ENCODE measurements at places on chromosomes 11 and 22.

GRCh38 chr22:34294986-34295385, 374.7 kb upstream of the LARGE1 start:
- DNase-seq, result no peak

DNA sequence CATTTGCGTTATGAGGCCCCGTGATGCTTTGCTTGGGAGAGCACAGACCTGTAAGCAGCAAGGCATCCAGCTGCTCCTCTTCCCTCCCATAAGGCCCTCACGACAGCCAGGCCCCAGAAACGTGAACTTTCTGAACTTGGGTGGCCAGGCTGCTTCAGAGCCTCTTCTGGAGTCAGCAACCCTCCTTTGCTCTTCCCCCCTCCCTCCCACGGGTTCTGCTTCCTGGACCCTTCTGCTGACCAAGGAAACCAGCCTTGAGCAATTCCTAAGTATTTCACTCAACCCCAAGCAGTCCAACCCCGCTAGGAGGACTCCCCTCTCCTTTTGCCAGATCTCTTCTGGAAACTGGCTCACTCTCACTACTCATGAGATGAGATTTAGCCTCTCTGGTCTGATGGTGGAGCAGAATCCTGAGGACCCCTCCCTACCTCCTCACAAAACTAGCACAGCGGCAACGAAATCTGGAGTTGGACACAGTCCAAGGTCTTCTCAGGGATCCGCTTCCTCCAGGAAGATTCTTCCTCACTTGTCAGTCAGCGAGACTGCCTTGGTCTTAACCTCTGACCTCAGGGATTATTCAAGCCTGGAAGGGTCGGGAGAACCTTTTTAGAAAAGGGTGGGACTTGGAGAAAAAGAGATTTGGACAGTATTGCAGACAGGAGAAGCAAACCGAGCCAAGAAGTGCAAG, 86.2 kb downstream of the UBASH3B start:
- DNase-seq, result no peak

DNA sequence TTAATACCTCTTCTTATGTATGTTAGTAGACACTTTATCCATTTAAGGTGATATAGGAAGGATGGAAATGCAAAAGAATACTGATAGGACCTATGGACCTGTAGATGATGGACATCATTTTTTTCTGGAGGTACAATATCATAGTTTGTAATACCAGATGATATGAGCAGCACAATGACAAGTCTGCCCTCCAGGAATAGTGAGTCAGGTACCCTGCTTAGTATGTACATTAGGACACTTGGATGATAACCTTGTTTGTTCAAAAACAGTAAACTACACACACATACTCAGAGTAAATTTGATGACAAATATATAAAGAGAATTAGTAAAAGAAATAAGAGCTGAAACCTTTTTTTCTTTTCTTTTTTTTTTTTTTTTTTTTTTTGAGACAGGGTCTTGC, 58.7 kb upstream of the B3GNT6 start:
- DNase-seq, result no peak

DNA sequence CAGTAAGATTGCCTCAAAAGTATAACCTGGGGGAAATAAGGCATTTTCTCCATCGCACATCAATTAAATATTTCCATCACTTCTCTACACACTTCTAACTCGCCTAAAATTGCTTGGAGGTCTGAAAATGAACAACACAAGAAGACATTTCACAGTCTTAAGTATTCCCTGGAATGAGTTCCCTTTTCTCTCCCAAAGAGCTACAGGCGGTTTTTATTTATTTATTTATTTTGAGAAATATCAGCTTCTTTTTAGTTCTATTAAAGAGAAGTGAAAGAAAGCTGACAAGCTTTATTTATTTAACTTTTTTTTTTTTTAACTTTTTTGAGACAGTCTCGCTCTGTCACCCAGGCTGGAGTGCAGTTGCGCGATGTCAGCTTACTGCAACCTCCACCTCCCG, 11.5 kb upstream of the PARVB start:
- DNase-seq, result no peak

DNA sequence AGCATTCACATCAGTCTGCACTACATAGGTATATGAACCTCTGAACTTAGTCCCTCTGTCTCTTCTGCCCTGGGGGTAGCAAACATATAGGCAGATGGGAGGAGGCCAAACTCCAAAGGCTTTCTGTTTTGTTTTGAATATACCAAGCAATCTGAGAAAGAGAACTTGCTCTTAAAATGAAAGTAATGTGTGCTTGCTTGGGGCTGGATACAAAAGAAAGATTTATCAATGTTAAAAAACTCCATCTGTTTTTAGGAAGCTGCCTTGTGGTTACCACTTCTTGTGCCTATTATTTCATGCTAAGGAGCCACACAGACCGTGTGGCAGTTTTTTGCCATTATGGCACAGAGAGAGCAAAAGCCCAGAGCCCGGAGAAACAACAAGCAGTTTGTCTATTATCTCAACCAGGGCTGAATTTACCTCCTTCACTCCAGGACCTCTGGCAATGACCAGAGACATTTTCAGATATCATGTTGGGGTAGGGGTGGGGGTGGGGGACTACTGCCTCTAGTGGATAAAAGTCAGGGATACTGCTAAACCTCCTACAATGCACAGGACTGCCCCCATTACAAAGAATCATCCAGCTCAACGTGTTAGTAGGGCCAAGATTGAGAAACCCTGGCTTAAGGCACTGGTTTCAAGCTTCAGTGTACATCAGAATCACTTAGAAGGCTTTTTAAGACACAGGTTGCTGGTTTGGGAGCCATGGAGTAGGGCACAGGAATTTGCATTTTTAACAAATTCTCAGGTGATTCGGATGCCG, 124.2 kb downstream of the APIP start:
- no peak for DNase-seq

DNA sequence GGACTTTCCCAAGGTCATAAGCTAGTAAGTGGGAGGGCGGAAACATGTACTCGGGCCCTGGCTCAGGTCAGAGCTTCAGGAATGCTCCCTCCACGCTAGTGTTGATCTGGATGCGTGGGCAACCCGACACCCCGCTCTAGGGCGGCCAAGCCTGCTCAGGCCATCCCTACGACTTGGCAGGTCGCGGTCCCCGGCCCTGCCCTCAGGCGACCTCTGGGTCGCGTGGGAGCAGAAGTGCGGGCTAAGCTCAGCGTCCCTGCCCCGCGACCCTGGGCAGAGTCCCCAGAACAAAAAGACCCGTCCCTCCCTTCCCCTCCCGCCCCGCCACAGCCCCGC, 781 bp upstream of the TEF start:
- no peak for DNase-seq

- DNase-seq, result no peak
Measured at GRCh38 chr11:720642-721246, 14.7 kb downstream of the EPS8L2 start.

DNA sequence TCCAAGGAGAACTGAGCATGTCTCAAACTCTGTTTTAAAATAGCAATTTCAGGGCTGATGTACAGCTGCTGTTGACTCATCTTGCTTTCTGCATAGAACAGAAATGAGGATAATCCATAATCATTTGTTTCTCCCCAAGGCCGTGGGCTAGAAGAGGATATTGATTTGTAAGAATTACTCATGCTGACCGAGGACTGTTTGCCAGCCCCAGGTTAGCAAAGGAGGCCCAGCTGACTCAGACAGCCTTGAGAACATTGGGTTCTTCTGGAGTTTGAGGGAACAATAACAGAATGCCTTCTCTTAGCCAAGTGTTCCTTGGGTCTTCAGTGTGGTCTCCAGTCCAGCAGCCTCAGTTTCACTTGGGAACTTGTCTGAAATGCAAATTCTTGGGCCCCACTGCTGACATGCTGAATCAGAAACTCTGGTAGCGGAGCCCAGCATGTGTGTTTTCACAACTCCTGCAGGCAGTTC, 92.0 kb downstream of the ZC3H12C start:
- no peak for DNase-seq

DNA sequence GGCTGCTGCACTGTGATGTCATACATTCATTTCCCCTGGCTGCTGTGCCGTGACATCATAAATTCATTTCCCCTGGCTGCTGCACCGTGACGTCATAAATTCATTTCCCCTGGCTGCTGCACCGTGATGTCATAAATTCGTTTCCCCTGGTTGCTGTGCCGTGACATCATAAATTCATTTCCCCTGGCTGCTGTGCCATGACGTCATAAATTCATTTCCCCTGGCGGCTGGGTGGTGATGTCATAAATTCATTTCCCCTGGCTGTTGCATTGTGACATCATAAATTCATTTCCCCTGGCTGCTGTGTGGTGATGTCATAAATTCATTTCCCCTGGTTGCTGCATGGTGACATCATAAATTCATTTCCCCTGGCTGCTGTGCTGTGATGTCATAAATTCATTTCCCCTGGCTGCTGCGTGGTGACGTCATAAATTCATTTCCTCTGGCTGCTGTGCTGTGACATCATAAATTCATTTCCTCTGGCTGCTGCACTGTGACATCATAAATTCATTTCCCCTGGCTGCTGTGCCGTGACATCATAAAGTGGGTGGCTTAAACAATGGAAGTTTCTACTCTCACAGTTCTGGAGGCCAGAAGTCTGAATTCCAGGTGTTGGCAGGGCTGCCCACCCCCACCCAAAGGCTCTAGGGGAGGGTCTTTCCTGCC, 301.1 kb downstream of the SHANK2 start:
- no peak for DNase-seq

- no peak for DNase-seq
Measured at GRCh38 chr11:3132271-3132781, 32.8 kb downstream of the OSBPL5 start.

DNA sequence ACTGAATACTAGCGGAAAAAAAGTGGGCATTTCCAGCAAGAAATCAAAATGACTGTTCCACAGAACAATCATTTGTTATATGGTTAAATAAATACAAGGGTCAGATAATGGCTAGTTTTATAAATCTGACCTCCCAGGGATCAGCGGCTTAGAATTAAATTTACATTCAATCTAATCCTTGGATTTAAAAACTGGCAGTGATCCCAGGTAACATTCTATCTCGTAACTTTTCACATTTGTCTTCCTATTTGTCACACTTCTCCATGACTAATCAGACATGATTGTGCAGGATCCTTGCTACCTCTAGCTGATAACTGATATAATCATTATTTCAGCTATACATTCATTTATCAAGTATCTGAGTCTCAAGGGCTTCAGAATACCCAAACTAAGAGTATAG, 2.9 kb upstream of the MMP3 start:
- no peak for DNase-seq

GRCh38 chr11:134665571-134666270, 253.7 kb upstream of the B3GAT1 start:
- no peak for DNase-seq

GRCh38 chr11:10441091-10441490, 14.0 kb upstream of the AMPD3 start:
- no peak for DNase-seq

DNA sequence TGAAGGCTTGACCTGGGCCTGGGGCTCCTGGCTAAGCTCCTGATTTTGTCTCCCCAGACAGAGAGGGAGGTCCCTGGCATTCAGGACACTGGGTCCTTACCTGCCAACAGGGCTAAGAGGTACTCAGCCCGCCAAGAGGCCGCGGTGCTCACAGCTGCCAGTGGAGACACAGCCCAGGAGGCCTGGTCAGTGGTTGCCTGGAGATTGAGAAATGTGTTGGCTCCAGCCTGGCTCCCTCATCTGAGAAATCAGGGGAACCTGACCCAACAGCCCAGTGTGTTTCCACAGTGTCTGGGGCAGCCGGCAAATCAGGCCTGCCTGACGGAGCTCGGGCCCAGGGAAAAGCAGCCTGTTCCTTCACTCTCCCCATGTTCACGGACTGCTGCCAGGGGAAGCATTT, 79.4 kb upstream of the NAV2 start:
- no peak for DNase-seq

DNA sequence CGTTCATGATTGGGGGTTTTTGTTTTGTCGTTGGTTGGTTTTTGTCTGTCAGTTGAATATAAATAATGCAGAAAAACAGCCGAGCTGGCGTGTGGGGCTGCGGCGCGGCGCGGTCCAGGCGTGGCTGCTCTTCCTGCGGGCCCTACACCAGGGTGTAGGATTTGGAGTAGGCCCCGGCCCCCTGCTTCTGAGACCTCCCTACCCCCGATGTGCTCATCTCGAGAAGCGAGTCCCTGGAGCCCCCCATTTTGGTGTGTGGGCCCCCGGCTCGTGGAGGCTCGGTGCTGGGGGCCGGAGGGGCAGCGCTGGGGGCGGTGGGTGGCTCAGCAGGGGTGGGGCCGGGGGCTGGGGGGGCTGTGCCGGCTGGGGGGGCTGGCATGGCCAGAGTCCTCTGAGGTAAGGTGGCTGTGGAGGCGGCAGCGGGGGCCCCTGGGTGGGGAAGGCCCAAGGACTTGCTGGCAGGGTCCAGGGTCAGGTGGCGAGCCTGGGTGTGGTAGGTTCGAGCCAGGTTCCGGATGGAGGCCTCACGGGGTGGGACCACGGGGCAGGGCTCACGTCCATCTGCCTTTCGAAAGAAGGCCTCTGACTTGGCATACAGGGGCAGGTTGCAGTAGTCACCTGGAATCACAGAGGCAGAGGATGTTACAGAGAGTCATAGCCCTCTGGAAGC, 100.7 kb downstream of the CEP164 start:
- no peak for DNase-seq

DNA sequence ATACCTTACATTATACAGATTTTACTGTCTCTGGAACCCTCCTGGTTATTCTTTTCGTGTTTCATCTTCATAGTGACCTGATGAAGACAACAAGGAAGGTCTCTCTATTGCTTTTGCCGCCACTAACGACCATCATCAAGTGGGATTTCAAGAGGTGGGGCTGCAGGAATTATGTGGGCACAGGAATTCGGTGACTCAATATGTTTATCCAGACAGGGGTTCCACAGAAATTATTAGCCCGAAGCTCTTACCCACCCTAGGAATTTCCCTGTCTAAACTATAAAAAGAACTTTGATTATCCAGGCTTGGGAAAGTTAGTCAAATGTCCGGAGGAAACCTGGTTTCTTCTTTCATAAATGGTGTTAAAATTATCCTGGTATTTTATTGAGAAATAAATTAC, 566.8 kb upstream of the TENM4 start:
- DNase-seq, result no peak

GRCh38 chr11:122293296-122294023, 177.4 kb upstream of the BLID start:
- DNase-seq, result no peak

DNA sequence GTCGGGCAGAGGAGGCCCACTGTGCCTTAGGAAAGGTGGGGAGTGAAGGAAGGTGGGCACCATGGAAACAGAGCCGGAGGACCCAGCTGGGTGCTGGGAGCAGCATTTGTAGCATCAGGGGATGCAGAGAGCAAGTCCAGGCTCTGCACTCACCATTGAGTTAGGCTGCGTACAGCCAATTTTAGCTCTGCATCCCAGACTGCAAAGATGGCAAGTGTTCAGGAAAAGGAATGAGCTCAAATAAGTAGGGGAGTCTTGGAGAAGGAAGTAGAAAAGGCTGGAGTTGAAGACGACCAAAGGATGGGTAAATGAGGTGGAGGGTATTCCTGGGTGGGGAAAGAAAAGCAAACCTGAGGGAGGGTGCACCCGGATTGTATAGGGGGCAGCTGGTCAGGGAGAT, 31.6 kb upstream of the ETS1 start:
- DNase-seq, result no peak

- DNase-seq, result no peak
Measured at GRCh38 chr11:7257724-7258123, 6.0 kb downstream of the SYT9 start.

DNA sequence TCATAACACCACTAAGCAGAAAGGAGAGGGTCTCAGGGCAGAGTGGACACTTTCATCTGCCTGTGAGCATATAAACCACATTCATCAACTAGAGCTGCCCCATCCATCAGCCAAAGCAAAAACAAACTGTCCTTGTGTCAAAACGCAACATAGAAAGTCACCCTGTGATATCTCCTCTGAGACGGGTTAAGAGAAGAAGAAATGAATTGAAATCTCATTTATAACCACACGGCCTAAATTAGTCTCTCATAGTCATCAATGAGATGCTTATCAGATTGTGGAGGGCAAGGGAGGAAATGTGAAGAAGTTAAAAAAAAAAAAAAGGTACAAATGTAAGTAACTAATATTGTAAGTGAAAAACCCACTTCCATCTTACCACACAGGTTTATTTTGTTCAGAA, 75.7 kb downstream of the SIK3 start:
- DNase-seq, result no peak

Measured in stimulated activated CD8-positive, alpha-beta memory T cell treated with anti-CD3 and anti-CD28 coated beads, Interleukin-15, amount 100 ng/mL, for 4 hours (primary cell).